ENCODE measurements at places on chromosomes 5 and 9.

DNA sequence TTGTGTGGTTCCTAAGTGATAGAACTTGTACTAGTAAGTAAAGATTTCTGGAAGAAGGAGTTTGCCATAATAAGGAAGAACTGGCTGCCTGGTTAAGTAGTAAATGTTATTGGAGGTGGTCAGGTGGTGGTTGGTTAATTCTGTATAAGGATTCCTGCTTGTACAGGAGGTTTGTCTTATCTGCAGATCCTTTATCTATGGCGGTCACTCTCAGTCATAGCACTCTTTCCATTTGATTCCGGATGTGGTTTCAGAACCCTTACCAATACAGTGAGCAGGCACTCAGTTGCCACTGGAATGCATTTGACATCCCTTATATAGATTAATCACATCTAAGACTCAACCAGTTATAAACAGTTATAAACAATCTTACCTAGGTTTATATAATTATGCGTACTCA, 50.3 kb downstream of the RAD50 start:
- DNase-seq, result no peak

DNA sequence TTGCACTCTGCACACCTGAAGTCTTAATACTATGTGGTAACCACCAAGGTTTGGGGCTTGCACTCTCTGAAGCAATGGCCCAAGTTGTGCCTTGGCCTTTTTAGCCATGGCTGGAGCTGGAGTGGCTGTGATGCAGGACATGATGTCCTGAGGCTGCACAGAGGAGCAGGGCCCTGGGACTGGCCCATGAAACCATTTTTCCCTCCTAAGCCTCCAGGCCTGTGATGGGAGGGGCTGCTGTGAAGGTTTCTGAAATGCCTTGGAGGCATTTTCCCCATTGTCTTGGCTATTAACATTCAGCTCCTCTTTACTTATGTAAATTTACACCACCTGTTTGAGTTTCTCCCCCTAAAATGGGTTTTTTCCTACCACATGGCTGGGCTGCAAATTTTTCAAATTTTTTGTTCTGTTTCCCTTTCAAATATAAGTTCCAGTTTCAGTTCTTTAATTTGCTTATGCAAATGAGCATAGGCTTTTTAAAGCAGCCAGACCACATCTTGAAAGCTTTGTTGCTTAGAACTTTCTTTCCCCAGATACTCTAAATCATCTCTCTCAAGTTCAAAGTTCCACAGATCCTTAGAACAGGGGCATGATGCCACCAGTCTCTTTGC, 237.4 kb upstream of the DMAC1 start:
- DNase-seq, result no peak

- DNase-seq, result no peak
Observed at GRCh38 chr5:168836603-168837231, 257.5 kb upstream of the PANK3 start.

DNA sequence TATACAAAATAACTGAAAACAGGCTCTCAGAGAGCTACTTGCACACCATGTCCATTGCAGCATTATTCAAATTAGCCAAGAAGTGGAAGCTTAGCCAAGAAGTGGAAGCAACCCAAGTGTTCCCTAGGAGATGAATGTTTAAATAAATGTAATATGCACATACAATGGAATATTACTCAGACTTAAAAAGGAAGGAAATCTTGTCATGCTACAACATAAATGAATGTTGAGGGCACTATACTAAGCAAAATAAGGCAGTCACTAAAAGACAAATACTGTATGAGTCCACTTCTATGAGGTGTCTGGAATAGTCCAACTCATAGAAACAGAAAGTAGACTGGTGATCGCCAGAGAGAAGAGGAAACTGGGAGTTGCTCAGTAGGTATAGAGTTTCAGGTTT, 438.1 kb downstream of the MAT2B start:
- DNase-seq, result no peak

- DNase-seq, result no peak
Observed at GRCh38 chr5:56516035-56516434, 282.9 kb upstream of the ANKRD55 start.
